ENCODE measurements at places on chromosomes 11 and 22.

GRCh38 chr11:121309688-121310087 lies 17.1 kb downstream of the SC5D start:
- DNase-seq, result no peak

DNA sequence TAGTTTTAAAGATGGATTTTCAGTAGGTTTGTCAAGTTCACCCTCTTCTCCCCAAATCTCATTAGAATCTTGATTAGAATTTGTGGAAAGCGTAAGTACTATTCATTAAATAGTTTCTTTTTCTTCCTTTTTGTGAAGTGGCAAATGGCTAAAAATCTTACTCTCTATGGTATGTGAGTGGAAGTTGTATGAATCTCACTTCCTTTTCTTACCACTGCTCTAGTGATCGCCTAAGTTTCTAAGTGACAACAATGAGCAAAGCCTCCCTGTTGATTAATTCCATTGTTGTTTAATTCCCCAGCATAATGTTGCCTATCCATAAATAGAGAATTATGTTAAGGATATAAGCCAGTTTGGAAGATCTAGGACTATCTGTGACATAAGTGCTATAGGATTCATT lies 82.7 kb downstream of the PGR start:
- no peak for DNase-seq

- DNase-seq, result no peak
Observed at GRCh38 chr11:1152316-1153104, 5.2 kb upstream of the MUC5AC start.

GRCh38 chr11:17531071-17531600 lies 13.1 kb downstream of the USH1C start:
- no peak for DNase-seq

- DNase-seq, result no peak
Observed at GRCh38 chr11:114097832-114098231, 38.3 kb downstream of the ZBTB16 start.

DNA sequence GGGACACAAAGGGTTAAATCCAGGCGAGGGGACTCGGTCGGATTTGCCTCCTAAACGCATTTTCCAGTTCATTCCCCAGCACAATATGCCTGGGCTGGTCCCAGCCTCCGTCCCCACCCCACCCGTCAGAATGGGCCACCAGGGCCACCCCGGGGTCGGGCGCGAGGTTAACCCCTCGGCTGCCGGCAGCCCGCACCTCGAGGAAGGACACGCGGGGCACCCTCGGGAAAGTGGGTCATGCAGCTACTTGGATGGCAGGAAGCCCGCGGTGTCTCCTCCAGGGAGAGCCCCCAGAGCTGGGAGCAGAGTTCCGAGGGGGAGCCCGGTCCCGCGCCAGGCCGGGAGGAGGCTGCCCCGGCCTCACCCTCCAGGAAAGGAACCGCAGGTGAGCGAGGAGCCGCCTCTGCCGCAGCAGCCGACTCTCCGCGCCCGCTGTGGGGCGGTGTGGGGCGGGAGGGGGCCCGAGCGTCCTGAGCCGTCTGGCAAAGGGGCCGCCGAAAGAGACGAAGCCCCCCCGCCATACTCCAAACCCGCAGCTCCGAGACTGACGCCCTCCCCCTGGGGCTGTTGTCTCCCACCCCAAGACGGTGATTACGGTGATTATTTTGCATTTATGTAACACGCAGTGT lies 1.4 kb downstream of the NECTIN1 start:
- no peak for DNase-seq

DNA sequence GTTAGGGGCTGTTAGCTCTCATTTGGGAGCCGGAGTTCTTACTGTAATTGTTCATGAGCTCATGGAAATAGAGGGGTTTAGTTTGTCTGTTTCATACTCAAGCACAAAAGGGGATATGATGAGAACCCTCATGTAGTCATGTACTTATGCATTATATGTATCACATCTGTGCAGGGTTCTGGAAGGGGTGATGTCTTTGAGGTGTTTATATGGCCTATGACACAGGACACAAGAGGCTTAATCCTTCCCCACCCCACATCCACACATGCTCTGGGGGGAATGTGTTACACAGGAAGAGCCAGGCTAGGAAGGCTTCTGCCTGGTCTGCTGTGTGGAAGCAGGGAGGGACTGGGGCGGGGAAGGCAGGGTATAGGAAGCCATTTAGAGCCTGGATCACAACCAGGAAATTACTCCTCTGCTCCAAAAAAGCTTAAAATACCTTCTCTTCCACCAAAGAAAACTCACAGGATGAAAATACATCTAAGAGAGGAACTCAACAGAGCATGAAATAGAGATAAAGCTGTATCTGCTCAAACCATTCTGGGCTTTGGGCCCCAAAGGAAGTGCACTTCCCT lies 316.1 kb downstream of the TMEM135 start:
- DNase-seq, result no peak

DNA sequence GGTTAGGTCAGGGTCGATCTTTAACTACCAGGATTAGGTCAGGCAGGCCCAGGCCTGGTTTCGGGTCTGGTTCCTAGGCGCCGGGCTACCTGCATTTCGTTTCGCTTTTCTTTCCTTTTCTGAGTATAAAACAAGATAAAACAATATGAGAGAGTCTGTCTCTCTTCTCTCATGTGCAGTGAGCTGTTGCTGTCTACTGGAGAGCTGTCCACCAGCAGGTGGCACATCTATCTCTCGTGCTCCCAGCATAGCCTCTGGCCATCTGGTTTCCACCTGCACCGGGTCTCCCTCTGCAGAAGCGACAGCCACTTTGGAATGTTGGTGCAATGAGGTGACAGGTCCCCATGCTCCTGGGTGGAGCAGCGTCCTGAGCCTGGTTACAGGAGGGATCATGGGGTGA lies 27.6 kb downstream of the RIBC2 start:
- peak; percentile 62 for DNase-seq

GRCh38 chr22:42335839-42336378 lies 65.5 kb upstream of the TCF20 start:
- DNase-seq, result no peak

GRCh38 chr11:66068154-66068821 lies 1.8 kb upstream of the PACS1 start:
- peak; percentile 39 for DNase-seq

DNA sequence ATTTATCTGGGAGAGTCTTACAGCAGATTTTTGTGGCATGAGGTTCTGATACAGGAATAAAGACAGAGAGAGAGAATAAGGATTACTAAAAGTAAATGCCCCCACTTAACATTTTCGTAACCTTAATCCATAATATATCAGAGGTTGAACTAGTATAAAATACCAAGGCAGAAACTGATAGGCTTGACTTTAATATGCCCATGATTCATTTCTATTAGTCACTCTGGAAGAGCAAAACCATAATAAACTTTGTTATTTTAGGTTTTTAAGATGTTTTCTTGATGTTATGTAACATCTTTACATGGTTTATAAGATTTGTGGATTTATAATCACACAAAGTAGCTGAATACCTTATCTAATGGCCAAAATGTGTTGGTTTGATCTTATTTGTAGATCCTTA lies 19.1 kb downstream of the GUCY1A2 start:
- no peak for DNase-seq

- peak; percentile 23 for DNase-seq
Observed at GRCh38 chr11:72058416-72059034, 21.8 kb downstream of the NUMA1 start.

DNA sequence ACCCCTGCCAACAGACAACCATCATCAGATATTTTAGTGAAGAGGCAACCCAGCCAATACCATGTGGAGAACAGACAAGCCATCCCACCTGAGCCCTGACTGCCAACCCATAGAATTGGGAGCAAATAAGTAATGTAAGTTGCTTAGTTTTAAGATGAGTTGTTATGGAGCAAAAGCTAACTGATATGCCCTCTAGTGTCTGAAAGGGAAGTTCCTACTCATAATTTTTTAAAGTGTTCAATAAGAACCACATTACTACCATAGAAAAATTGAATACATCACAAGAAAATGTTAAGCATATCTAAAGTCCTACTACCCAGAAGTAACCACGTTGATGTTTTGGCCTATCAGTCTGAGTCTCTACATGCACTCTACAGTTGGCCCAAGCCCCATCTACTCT lies 50.8 kb upstream of the SLC36A4 start:
- DNase-seq, result no peak

- DNase-seq, result no peak
Observed at GRCh38 chr11:8956860-8957259, 7.4 kb downstream of the TMEM9B start.

- DNase-seq, result no peak
Observed at GRCh38 chr22:32352681-32353080, 5.0 kb upstream of the RFPL3 start.

DNA sequence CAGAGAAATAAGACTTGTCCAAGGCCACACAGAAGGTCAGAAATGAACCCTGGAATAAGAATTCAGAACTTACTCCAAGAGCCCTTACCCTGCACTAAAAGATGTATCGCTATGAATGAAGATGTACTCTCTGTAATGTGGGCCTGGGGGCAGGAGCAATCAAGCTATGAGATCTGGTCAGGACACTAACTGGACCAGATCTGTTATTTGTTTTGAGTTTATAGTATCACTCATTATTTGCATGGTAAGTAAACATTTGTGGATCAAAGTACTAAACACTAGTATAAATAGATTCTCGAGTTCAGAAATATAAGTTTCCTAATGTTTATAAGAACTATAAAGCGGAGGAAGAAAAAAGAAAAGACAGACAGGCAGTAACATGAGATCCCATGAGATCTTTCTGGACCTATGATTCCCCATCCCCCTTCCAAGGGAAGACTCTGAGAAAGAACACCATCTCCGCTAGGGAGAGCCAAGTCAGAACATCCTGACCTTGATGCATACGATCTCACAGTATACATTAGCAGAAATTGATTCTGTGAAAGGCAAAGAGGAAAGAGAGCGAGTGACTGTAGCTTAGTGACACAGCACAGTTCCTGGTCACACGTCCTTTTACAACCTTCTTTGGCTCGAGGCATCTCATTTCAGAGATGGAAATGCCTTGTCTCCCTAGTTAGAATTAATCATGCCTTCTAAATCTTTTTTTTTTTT lies 71.2 kb downstream of the USP35 start:
- DNase-seq, result no peak

DNA sequence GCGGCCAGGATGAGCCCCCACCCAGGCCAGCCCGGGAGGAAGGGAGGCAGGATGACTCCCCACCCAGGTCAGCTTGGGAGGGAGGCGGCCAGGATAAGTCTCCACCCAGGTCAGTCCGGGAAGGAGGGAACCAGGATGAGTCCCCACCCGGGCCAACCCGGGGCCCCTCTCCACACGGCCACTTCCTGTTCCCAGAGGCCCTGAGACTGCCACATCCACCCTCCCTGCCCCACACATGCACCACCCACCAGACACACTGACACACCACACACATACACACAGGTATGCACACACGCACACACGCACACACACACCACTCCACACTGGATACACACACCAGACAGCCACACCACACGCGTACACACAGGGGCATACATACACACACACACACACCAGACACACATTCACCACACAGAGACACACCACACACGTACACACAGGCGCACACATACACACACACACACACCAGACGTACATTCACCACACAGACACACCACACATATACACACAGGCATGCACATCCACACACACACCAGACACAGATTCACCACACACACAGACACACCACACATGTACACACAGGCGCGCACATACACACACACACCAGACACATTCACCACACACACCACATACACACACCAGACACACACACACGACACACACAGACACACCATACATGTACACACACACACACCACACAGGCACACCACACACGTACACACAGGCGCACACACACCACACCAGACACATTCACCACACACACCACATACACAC lies 84.9 kb upstream of the PRR5 start:
- no peak for DNase-seq

DNA sequence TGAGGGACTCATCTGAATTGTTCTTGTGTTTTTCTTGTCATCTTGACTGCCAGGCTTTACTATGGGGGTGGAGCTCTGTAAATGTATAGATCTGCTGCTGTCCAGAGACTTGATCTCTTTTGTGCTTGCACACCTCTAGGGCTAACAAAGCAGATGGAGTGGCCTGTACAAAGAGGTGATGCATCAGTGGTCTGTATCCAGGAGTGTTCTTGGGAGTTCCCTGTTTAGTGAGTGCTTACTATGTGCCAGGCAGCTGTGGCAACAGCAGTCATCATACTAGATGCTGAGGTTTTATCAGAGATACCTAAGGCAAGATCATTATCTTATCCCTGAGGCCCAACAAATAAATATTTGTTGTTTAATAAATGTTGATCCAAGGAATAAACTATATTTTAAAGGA lies 33.4 kb downstream of the STIM1 start:
- no peak for DNase-seq

DNA sequence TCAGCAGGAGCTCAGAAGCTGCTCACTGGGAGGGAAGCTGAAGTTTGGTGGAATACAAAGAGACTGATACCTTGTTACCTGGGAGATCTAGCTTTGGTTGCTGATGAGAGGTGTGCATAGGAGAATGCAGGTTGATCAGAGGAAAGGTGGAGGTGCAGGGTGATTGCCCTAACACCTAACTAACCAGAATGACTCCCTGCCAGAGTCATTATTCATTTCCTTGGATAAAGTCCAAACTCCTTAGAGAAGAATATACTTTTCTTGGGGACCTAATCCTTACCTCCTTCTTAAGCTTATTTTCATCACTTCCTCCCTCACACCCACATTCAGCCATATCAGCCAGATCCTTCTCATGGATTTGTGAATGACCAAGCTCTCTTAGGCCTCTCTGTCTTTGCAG lies 814.2 kb upstream of the TENM4 start:
- DNase-seq, result no peak

DNA sequence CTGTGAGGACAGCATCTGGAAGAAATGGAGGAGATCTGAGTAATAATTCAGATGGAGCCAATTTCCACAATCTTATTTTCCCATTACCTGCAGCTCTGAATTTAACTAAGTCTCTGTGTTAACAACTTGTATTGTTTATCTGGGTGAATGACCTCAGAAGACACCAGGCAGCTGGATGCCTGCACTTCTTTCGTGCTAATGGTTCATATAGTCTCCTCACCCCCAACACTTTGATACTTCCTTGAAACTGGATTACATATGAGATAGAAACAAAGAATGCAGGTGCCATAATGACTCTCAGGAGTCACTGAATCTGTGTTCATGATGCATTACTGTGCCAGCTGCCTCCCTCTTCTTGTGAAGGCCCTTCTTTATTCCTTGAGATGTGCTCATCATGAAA lies 125.6 kb upstream of the VPREB1 start:
- no peak for DNase-seq

DNA sequence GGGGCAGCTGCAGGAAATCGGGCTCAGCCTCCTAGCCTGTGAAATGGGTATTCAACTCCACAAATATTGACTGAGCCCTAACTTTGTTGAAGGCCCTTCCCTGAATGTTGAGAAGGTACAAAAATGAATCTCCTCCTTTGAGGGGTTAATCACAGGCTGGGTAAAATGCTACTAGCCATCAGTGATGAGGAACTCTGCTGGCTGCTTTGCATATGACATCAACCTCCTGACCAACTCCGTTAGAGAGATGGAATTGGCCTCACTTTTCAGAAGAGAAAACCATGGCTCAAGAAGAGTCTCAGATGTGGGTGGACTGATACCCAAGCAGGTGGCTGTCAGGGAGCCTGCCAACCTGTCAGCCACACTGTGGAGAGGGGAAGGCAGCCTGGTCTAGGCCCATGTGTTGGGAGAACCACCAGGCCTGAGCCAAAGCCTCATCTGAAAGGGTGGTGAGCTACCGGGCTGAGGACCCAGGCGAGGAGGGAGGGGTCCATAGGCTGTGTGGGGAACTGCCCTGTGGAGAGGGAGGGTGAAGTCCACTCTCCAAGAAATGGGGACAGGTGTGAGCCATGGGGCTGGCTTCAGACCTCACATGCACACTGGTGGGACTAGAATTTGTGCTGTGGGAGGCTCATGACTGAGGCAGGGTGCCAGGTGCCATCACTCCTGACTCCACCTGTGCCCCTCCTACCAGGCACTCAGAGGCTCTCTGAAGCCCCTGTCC lies 11.8 kb downstream of the CDCA5 start:
- DNase-seq, result no peak

All from NCI-H446 (cell line).